ENCODE measurements at places on chromosomes 16 and 17.

- no peak for DNase-seq
Measured at GRCh38 chr16:51312363-51313150, 161.5 kb upstream of the SALL1 start.

DNA sequence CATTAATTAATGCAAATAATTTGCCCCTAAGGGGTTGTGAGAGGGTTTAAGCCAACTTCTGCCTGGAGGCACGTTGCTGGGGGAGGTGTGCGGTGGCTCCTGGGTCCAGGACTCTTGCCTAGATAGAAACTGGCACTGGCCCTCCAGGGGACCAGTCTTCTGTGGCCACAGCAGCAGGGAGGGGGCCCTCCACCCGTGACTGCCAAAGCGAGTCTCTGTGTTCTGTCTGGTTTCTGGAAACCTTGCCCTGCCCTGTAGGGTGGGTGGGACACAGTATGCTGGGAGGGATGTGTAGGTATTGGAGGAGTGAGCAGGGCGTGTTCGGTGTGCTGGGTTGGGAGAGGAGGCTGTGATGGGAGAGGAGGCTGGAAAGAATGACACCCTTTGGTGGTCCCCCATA, 78.8 kb downstream of the TBC1D16 start:
- peak; percentile 7 for DNase-seq

DNA sequence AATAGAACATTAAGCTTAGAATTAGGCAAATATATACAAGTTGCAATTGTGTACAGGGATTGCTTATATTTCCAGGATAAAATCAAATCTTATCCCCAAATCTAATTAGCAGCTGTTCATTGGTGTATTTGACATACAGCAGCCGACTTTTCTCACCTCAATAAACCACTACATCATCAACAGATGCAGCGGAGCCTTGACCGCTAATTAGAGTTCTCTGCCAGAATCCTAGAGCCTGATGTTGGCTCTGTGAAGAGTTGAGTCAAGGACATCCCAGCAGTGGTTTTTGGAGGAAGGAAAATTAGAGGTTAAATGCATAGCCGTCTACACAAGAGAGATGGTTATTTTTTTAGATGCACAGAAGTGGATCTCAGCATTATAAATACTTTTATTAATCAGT, 221.9 kb upstream of the CACNG5 start:
- no peak for DNase-seq

- DNase-seq = no peak
Measured at GRCh38 chr17:73436954-73437353, 125.2 kb upstream of the CDC42EP4 start.

DNA sequence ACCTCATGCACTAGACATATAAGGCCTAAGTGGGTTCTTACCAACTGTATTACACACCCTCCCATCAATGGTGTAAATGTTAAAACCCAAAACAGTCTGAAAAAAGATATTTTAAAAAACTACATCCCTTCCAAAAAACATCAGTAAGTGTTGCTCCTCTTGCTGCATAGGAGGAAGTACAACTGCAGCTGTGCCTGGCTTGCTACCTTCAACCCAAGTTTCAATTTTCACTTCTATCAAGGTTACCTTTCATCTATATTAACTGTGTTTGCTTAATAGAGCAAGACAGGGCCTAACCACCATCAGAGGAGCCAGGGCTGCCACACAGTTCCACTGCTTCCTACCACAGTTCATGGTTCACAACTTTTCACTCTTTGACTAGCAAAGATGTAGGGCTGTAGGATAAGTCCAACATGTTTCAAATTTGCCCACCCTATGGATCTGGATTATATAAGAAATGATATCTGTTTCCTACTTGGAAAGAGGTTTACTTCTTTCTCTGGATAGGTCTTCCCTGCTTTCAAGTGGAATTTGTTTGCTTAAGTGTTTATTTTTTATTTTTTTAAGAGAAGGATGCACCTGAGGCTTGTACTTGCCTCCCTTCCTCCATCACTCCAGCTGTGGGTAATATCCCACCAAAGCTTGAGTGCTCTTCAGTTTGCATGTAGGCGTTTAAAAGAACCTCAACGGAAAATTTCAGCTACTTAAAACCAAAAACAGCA, 56.7 kb downstream of the GRB7 start:
- DNase-seq = no peak

- DNase-seq = peak; percentile 95
Measured at GRCh38 chr17:79839356-79840268, at the start of gene CBX4. Gene CBX4 (minus strand): TSS chr17:79839440. CDS start chr17:79839251, 189 bp downstream.

GRCh38 chr16:19458722-19459379, 41.2 kb downstream of the TMC5 start:
- no peak for DNase-seq

- no peak for DNase-seq
Measured at GRCh38 chr16:88057656-88058055, 106.4 kb downstream of the BANP start.

DNA sequence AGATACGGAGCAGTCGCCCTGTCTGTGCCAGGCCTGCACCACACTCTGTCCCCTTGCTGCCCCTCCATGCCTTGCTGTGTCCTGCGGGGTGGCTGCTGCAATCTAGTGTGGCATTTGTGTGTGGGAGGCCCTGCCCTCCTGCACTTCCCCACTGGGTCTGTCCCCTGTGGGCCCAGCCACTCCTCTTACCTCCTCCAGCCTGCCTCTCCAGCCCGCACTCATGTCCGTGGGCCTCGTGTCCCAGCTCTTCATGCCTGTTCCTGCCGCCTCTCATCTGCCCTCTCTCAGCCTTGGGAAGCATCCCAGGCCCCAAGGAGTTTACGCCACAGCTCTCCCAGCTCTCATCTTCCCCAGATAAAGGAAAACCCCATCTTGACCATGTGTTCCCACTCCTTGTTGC, 26.6 kb downstream of the CRAMP1 start:
- no peak for DNase-seq

- DNase-seq = no peak
Measured at GRCh38 chr16:55149622-55150021, 174.4 kb upstream of the IRX6 start.

DNA sequence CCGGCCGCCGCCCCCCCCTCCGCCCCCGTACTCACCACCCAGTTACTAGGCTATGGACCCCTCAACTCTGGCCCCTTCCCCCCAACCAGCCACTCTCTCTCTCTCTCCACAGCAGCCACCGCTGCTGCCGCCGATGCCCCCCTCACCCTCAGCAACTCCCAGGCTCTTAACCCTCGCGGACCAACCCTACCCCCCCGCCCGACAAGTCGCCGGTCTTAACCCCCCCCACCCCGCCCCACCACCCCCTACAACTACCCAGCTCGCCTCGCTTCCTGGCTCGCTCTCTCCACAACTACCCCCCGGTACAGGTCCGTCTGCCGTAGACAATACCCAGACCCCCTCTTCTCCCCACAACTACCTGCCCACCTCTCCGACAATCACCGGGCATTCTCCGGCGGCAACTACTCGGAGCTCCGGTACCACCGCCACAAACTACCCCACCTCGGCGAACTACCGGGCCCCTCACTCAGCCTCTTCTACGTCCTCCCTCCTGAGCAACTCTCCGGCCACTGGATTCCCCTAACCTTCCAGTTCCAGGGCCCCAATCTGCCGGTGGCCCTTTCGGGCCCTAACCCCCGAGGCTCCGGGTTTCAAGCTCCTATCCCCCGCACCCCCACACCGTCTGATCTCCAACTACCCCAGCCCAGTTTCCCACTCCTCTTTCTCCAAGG, 702 bp downstream of the PHF23 start:
- peak; percentile 66 for DNase-seq

GRCh38 chr16:18013863-18014262, 322.7 kb downstream of the NPIPA8 start:
- DNase-seq = no peak

- no peak for DNase-seq
Measured at GRCh38 chr16:10599626-10600025, 19.2 kb upstream of the EMP2 start.

DNA sequence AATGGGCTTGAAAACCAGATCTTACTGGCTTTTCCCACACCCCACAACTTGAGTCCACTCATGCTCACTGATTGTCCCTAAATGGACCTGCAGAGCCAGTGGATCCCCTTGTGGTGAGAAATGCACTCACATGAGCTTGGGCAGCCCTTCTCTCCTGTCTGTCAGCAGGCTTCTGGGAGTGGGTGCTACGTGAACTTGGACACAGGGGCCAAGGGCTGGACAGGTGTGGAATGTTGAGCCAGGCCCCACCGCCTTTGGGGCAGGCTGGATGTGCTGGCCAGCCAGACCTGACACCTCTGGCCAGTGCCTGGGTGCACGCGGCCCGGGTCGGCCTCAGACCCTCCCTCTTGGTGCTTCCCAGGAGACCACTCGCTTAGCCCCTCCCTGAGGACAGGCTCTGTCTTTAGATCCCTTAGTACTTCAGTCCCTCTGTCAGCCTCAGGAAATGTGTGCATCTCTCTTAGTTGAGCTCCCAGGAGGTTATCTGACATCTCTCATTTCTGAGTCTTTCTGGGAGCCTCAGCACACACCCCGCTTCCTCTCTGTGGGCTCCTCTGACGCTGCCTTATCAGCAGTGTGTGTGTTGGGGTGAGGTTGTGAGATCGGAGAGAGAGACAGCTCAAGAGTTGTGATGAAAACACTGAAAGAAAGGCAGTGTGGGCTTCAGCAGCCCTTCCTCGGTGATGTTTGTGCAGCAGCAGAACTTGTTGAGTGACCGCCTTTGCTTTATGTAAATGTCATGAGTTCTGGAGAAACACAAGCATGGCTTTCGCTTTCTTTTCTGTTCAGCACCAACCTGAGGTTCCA, 117.0 kb downstream of the RAB11FIP4 start:
- peak; percentile 37 for DNase-seq

GRCh38 chr16:15621889-15622288, 21.1 kb downstream of the MARF1 start:
- no peak for DNase-seq

DNA sequence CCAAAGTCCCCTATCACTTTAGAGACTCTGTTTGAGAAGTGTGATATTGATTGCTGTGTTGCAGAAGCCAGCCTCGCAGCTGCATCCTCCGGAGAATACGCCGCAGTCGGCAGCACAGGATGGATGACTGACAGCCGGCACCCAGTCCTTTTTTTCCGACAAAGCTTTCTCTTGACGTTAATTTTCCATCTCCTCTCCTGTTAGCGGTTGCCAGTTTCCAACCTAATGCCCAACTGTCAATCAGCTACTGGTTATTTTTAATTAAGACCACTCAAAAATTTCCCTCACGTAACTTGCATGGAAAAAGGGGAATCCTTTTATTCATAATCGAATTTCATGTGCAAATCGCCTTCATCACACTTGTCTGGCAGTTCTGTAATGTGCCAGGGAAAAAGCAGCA, 953.9 kb downstream of the CDH11 start:
- no peak for DNase-seq

- DNase-seq = no peak
Measured at GRCh38 chr16:70594569-70594968, 51.8 kb upstream of the IL34 start.

GRCh38 chr17:68560966-68561720, 40.0 kb downstream of the FAM20A start:
- no peak for DNase-seq

DNA sequence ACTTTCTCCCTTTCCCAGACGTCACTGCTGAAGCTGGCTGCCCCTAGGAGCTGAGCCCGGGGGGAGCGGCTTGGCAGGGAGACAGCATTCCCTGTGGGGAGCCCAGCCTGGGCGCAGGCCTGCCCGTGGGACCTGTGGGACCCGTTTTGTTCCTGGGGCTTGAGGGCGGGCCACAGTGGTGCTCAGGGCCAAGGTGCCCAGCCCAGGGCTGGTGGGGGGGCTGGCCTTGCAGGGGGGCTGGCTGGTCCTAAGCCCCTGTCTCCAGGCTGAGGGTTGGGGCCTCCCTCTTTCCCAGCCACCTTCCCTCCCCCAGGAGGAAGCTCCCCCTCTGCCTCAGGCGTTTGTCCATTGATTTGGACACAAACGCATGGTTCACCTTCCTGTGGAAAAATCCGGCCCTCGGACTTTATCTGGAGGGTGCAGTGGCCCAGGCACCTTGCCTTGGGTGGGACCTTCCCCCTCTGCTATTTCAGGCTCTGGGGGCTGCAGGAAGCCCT, 4.4 kb downstream of the NHERF2 start:
- no peak for DNase-seq
